ENCODE measurements at places on chromosomes 12 and 14. TPM values are rescaled to one million over a fixed set of nuclear protein-coding genes. Genes with fewer than 3 reads are reported as not detected.

GRCh38 chr14:83470959-83471695, 1937.5 kb upstream of the SEL1L start:
- no peak for DNase-seq

- DNase-seq, result peak; percentile 25
Measured at GRCh38 chr12:99334285-99335056, 313.1 kb upstream of the GARIN6 start.

DNA sequence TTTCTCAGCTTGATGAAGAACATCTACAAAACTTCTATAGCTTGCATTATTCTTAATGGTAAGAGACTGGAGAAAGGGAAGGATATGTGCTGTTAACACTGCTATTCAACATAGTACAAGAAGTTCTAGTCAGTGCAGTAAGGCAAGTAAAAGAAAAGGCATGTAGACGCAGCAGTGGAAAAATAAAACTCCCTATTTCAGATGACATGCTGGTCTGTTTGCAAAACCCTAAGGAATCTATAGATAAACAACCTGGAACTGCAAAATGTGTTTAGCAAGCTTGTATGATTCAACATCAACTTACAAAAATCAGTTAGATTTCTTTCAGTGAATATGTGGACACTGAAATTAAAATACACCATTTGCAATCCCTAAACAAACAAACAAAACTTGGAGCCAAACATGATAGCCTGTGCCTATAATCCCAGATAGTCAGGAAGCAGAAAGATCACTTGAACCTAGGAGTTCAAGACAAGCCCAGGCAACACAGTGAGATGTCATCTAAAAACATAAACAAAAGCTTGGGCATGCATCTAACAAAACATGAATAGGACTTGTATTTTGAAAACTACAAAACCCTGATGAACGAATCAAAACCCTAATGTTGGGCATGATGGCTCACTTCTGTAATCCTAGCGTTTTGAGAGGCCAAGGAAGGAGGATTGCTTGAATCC, 293.6 kb upstream of the RGS6 start:
- DNase-seq, result no peak

Gene SERPINA10
- total RNA-seq, result not detected

GRCh38 chr14:88195676-88196075, 127.4 kb downstream of the KCNK10 start:
- DNase-seq, result no peak

DNA sequence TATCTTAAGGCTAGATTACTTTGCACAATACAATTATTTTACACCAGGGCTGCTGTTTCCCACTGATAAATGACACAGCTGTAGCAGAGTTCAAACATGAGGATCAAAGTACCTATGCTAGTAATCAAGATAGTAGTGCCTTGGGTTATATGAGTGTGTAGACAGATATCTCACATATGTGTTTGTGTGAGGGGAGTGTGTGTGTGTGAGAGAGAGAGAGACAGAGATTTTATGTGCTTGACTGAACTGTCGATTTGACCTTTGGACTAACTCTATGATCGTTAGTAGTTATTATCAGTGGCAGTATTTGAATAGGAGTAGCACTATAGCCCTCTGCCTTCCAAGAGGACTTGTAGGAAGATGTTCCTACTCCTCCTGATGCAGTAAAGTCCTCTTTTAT, 15.5 kb downstream of the PLEKHA5 start:
- no peak for DNase-seq

Gene TUBA1A
- total RNA-seq, result 1,210 TPM

DNA sequence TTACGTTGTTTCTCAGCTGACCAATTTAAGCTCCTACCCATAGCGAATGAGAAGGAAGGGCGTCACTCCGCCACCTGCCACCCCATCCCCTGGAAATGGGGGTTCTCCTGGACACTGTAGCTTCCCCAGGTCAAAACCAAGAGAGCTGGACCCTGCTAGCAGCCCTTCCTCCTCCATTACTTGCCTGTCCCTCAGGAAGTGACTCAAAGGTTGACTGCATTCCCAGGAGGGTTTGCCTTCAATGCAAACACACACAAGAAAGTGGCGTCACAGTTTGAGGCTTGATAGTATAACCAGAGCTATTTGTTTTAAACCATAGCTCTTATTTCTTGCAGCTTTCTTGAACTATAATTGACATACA, 79.1 kb downstream of the KCNK13 start:
- DNase-seq, result peak; percentile 39

DNA sequence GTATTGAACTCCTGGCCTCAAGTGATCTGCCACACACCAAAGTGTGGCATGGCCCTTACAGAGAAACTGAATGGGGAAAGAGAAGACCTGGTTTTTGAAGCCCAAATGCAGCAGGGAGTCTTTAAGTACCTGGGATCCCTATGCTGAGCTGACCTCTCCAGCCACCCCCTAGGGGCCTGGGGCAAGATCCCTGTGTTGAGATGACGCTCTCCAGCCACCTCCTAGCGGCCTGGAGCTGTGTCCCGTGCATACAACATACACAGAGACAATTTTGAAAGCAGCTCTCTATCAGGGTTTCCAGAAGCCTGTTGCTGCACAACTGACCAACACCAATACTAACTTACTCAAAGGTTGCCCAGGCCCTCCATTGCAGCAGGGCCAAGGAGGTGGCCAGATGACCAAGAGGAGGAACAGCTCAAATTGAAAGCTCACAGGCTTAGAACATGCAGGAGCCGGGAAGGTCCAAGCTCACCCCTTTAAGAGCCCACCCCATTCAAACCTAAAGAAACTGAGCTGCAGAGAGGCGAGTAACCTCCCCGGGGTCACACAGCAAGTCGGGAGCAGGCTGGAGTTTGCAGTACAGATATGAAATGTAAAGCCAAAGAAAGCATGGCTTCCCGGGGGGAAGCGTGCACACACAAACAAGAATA, 31.5 kb downstream of the TTC7B start:
- no peak for DNase-seq

DNA sequence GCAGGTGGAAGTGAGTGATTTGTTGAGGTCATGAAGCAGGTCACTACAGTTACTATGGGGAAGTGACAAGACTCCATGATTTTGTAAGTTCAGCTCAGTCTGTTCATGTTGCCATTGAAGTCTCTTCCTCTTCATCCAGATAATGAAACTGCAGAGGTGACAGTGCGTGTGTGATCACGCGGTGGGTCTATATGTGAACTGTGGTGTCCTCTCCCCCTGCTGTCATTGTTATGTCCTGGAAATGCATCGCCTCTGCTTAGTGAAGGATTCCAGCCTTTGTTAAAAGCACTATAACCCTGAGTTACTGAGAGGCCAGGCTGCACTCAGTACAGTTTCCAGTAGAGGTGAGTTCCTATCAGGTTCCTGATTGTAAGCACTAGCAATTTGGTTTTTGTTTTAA, 216.2 kb upstream of the RMST start:
- no peak for DNase-seq
